Left ventricle myocardium inferior (tissue), 1 donor: ENCODE measurements at places on chromosomes 1 and 21. TPM values are rescaled to one million over a fixed set of nuclear protein-coding genes. Genes with fewer than 3 reads are reported as not detected.

- H3K27ac ChIP-seq, result no peak overlapping the region
- DNase-seq, result no peak
- peaks cover 37% of the 10 kb centered on the region for H3K4me1 ChIP-seq
- H3K36me3 ChIP-seq, result peaks cover 21% of the 10 kb centered on the region
- H3K4me3 ChIP-seq, result peak overlapping the region; percentile 54
Measured at GRCh38 chr1:6461051-6461530, 4.9 kb downstream of the TNFRSF25 start.

DNA sequence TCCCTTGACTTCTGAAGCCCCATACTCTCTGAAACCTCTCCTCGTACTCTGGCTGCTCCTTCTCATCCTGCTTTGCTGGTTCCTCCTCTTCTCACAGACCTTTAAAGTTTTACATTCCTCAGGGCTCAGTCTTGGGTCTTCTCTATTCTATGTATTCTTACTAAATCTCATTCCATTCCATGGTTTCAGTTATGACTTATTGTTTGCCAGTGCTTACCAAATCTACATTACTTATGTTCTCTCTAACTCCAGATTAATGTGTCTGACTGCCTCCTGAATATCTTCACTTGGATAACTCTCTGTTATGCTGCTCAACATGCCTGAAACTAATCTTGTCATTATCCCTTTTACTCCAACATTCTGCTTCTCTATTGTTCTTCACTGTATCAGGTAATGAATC, 5.4 kb upstream of the SLC35D1 start:
- H3K27me3 ChIP-seq, result peaks cover 5% of the 10 kb centered on the region
- no peaks in the 10 kb centered on the region for H3K36me3 ChIP-seq
- H3K4me1 ChIP-seq, result no peaks in the 10 kb centered on the region
- no peak overlapping the region for H3K27ac ChIP-seq
- H3K4me3 ChIP-seq, result no peak overlapping the region
- no peak for DNase-seq

DNA sequence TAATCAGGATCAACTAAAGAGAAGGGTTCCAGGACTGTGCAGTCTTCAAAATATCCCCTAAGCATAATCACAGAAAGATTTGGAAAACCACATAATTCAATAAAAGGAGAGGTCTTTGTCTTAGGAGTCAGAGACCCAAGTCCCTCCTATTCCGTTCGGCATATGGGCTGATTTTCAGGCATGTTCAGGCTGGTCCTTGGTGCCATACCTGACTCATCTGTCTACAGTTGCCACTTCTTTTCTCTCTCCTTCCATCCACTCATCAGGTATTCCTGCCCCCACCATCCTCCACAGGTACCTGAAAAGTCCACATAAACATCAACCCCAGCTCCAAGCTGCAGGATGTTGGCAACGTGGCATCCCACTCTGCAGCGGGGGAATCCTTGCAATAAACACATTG, 29.7 kb upstream of the RPL11 start:
- H3K36me3 ChIP-seq, result no peaks in the 10 kb centered on the region
- peaks cover 5% of the 10 kb centered on the region for H3K27me3 ChIP-seq
- H3K27ac ChIP-seq, result no peak overlapping the region
- no peak for DNase-seq

GRCh38 chr1:100893718-100894117, 924 bp downstream of the EXTL2 start:
- H3K4me1 ChIP-seq, result peaks cover 51% of the 10 kb centered on the region
- no peak for DNase-seq
- H3K27me3 ChIP-seq, result no peaks in the 10 kb centered on the region
- peak overlapping the region; percentile 83 for H3K4me3 ChIP-seq

DNA sequence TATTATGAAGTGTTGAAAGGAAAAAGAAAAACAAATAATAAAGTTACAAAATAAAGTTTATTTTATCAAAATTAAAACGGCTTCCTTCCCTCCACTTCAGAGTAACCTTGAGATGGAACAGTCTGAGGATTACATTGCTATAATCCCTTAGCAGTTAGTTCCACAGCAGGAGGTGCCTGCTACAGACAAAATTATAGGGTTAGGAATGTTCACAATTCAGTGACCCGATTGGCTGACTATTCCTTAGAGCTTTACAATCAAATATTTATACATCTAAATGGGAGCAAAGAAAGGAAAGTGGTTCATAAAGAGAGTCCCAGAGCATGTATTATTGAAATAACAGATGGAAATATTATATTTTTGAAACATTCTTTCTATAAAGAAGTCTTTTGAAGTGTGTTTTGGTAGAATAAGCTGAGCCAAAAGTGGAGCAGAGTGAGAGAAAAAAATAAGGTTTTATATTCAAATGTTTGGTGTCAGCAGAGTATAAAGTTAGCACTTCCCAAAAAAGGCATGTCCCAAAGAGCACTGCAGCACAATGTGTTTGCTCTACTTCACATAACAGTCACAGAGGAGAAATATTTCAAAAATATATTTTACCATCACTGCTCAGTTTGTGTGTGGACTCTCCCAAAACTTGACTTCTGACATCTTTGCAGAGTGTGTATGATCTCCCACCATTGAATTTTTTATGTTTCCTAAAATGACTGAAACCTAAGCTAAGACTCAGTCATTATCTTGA, 71.4 kb upstream of the GORAB start:
- no peak for DNase-seq
- H3K4me1 ChIP-seq, result no peaks in the 10 kb centered on the region
- no peaks in the 10 kb centered on the region for H3K36me3 ChIP-seq
- H3K27ac ChIP-seq, result no peak overlapping the region
- H3K4me3 ChIP-seq, result no peak overlapping the region

GRCh38 chr1:206706298-206706791, 21.6 kb downstream of the MAPKAPK2 start:
- H3K4me1 ChIP-seq, result peaks cover 100% of the 10 kb centered on the region
- H3K36me3 ChIP-seq, result no peaks in the 10 kb centered on the region

DNA sequence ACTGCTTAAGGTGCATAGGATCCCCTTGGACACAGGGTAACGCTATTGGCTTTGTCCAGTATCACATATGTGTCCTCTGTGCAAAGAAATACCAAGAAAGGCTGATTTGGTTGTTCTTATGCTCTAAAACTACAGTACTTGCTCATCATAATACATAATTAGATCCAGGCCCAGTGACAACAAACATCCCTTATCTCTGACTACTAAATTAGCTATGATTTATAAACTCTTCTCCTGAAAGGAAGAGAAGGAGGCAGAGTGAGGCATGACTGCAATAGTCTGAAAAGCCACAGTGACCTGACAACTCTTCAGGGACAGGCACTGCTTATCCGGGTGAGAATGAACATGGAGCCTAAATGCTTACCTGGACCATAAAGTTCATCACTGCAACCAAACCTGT, 30.7 kb downstream of the MGST3 start:
- no peak for DNase-seq
- H3K4me3 ChIP-seq, result no peak overlapping the region
- no peaks in the 10 kb centered on the region for H3K27me3 ChIP-seq
- H3K27ac ChIP-seq, result no peak overlapping the region

DNA sequence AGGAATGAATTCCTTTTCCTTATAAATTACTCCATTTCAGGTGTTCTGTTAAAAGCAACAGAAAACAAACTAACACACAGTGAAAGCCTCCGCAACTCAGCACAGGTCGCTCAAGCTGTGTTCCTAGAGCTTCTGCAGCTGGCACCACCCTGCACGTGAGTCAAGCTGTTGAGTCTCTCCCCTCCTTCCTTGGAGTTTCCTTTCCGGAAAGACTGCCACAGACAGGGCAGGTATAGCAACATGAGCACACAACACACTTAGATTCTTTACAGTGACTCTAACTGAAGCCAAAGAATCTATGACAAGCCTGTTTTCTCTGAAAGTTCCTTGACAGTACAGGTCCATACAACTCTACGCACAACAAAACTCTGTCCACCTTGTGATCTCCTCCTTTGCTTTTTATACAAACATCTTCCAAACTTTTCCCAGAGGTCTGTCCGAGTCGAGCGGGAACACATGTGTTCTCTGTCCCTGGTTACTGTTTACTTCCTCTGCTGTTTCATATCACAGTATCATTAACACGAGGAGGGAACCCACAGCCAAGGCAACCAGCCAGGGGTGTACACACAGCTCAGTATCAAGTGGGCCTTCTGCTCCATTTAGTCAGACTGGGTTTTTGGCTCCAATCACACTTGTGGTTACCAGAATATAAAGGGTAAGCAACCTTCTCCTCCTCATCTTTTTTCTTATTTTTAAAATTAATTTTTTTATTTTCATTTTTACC, 38.7 kb upstream of the DESI2 start:
- H3K4me3 ChIP-seq, result no peak overlapping the region
- H3K27ac ChIP-seq, result no peak overlapping the region
- no peaks in the 10 kb centered on the region for H3K4me1 ChIP-seq
- no peak for DNase-seq

GRCh38 chr1:246785494-246786111, 61.4 kb downstream of the SCCPDH start:
- no peak for DNase-seq
- no peaks in the 10 kb centered on the region for H3K36me3 ChIP-seq
- no peak overlapping the region for H3K4me3 ChIP-seq

GRCh38 chr1:30632481-30632880, 90.9 kb downstream of the MATN1 start:
- peaks cover 6% of the 10 kb centered on the region for H3K4me1 ChIP-seq
- no peak overlapping the region for H3K27ac ChIP-seq
- H3K27me3 ChIP-seq, result peaks cover 42% of the 10 kb centered on the region
- no peak overlapping the region for H3K4me3 ChIP-seq

DNA sequence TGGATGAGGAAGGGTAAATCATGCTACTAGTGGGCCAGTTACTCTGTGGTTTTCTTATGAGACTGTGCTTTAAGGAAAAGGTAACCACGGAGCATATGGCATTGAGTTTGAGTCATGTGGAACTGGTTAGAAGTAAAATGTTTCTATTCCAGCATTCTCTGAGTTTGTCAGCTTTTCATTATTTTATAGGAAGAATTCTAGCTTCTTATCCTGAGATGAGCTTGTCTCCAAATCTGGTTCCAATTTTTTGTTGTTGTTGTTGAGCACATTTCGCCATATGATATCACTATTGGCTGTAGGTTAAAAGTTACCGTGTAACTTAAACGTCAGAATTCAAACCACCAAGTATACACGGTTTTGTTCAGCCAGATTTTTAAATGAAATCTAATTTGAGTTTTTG, 69.9 kb downstream of the ATF6 start:
- peaks cover 13% of the 10 kb centered on the region for H3K4me1 ChIP-seq
- no peaks in the 10 kb centered on the region for H3K36me3 ChIP-seq
- H3K4me3 ChIP-seq, result no peak overlapping the region
- no peak overlapping the region for H3K27ac ChIP-seq

DNA sequence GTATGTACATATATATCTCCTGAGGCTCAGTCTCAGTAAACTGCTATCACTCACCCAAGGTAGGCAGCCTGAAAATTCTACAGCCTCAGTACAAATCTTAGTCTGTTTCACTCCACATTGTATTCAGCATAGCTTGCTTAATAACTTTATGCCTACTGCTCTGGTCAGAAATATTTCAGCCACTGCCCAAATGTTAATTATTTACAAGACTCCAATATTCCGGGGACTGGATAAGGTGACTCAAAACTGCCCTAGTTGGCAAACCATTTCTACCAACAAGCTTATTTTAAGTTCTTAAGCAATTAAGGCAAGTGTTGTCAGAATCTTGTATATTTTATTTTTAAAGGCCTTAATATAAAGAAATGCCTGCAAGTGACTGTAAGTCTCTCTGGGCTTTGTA, 114.8 kb downstream of the LRRIQ3 start:
- H3K27ac ChIP-seq, result no peak overlapping the region
- H3K4me3 ChIP-seq, result no peak overlapping the region
- DNase-seq, result no peak

GRCh38 chr1:7360526-7360925, 410.6 kb upstream of the VAMP3 start:
- no peak overlapping the region for H3K4me3 ChIP-seq
- no peaks in the 10 kb centered on the region for H3K27me3 ChIP-seq
- DNase-seq, result no peak
- H3K4me1 ChIP-seq, result peaks cover 29% of the 10 kb centered on the region
- H3K27ac ChIP-seq, result no peak overlapping the region

GRCh38 chr1:26471498-26472319, 531 bp upstream of the HMGN2 start:
- no peaks in the 10 kb centered on the region for H3K27me3 ChIP-seq
- DNase-seq, result peak; percentile 65
- peaks cover 44% of the 10 kb centered on the region for H3K36me3 ChIP-seq
- H3K4me1 ChIP-seq, result peaks cover 58% of the 10 kb centered on the region
- H3K4me3 ChIP-seq, result peak overlapping the region; percentile 97

DNA sequence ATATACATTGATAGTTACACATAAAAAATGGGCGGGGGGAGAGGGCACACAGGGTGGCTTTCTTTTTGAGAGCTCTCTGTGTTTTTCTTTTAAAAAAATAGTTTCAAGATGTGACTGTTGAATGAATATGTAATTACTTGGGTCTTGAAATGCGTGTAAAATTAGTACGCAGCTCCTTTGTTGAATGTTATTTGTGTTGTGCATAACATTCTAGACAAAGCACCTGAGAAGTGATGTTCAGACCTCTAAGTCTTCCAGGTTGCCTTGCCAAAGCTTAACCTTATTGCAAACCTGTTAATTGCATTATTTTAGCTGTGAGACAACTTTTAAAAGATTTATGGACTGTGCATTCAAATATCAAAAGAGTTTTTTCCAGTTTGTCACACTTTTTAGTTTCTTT, 5.4 kb downstream of the PBX1 start:
- H3K27ac ChIP-seq, result peak overlapping the region; percentile 85
- peaks cover 67% of the 10 kb centered on the region for H3K4me1 ChIP-seq
- no peaks in the 10 kb centered on the region for H3K27me3 ChIP-seq
- DNase-seq, result no peak
- peak overlapping the region; percentile 82 for H3K4me3 ChIP-seq

- no peak for DNase-seq
- H3K36me3 ChIP-seq, result no peaks in the 10 kb centered on the region
- H3K27me3 ChIP-seq, result no peaks in the 10 kb centered on the region
- H3K27ac ChIP-seq, result no peak overlapping the region
Measured at GRCh38 chr21:15986277-15986676, 256.5 kb downstream of the USP25 start.

Gene LCE1F
- total RNA-seq, result not detected

Gene SELENOF
- total RNA-seq, result 67.0 TPM

Gene ZNF593
- total RNA-seq, result 13.7 TPM

Gene ANXA9
- 0.14 TPM for total RNA-seq

Gene COX20
- 68.8 TPM for total RNA-seq

Gene ATP1A4
- total RNA-seq, result 0.11 TPM

Gene B3GALT2
- 77.2 TPM for total RNA-seq
